ENCODE measurements at places on chromosomes 13 and 19. TPM values are rescaled to one million over a fixed set of nuclear protein-coding genes. Genes with fewer than 3 reads are reported as not detected.
A peak's percentile ranks its signal among the peaks of the same experiment; 100 is the strongest.

DNA sequence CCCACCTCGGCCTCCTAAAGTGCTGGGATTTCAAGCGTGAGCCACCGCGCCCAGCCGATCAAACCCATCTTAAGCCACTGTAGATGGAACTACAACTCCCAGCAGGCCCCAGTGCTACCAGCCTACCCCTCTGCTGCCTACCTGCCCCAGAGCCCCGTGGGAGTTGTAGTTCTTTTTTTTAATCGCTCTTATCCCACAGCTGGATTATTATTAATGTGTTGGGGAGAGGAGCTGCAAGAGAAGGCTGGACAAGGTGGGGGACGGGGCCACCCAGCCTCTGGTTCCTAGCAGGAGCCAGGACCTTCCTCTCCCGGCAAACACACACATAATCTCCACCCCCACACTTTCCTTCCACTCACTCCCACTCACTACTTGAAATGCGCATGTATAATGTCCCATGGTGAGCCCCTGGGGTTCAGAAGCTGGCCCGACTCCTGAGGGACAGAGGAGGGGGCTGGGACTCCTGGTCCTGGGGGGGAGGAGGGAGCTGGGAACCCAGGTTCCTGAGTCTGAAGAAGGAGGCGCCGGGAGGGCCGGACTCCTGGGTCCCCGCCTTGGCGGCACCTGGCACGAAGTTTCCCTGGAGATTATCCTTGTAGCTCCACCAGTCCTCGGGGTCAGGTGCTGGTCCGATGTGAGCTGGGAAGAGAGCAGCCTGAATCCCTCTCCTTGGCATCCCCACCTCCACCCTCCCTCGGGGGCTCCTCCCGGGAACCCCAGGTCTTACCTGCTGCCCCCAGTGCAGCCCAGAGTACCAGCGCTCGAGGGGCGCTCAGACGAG, 958 bp downstream of the CA11 start:
- DNase-seq, result no peak

RFXAP gene
- polyA plus RNA-seq, result 14.5 TPM

DNA sequence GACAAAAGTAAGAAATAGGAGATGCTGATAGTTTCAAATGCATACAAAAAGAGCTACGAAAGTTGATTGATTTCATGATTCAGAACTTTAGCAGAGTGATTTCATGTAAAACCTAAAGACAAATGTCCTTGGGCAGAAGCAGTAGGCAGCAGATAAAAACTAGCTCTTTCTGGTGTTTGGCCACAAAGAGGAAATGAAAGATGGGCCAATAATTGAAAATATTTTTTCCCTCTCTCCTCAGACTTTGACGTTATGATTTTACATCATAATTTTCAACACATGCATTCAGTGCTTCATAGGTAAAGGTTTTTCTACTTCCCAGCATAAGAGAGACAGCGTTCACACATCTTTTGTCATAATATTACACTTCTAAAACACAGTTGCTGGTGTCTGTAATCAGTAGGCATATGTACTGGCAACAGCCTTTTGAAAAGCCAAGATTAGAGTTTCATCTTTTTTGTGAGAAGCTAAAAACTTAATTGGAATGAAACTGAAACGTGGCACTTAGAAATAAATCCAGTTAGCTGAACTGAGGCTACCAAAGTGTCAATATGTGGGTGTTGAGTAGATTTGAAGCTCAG, 9.3 kb downstream of the SCEL start:
- no peak for DNase-seq

CCL25 gene
- 0.29 TPM for polyA plus RNA-seq

DNA sequence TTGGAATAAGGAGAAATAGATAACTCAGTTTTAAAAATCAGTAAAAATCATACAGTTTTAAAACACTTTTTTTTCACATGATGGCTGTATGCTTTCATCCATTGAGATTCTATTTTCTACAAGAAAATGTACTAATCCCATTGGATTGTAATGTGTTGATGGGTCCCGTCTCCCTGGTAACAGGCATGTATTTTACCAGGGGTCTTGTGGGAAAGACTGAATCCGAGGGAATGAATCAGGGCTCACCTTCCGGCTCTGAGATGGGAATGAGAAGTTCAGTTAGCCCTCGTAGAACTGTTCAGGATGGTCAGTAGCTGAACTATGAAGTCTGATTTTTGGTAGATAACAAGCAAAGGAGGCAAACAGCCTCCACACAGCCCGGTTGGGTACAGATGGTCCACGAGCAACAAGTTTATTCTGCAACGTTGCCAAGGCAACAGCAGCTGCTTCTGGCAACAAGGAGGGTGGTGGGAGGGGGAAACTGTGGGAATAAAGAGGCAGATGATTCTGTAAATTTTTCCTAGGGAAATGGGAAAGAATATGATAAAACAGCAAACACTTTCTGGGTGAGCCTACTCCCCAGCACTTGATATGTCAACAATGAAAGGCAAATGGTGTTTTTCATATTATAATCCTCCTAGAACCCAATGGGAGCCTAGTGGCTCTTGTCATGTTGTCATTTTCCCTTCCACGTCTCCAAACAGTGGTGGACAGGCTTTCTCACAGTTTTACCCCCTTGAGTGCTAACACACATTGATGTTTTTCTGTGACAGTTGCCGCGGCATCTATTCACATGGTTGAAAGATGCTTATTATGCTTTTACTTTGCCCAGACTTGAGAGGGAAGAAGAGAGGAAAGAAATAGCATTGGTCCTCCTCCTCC, 12.4 kb upstream of the SIAH3 start:
- no peak for DNase-seq

SULT2B1 gene
- polyA plus RNA-seq, result 0.10 TPM

LILRA5 gene
- 0.76 TPM for polyA plus RNA-seq

DNA sequence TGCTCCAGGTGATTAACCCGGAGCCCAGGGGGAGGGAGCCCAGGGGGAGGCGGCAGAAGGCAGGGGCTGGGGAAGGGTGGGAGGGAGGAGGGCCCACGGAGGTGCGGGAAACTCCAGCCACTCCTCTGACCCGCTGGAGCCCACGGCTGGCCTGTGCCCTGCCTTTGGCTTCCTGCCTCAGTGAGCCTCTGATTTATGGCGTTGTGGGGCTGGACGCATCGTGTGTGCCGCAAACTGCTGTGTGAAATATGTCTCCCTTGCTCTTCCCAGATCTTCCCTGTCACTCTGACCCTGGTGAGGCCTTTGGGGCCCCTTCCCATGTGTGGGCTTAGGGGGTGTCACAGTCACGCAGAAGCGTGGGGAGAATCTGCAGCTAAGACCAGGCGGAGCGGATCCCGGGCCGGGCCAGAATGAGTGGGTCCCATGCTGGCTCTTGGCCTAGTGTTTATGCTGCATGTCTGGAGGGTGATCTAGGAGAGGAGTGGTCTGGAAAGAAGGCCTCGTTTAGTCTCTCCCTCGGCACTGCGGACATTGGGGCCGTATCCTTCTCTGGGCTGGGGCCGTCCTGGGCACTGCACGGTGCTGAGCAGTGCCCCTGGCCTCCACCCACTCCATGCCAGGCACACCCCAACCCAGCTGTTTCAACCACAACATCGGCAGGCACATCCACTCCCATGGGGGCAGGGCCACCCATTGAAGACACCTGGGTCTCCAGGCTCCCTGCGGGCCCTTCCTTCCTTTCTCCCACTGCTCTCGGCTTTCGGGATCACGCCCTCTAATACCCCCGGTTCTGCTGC, 123.0 kb downstream of the KDM4B start:
- DNase-seq, result peak; percentile 31

NPAS1 gene
- polyA plus RNA-seq, result 1.3 TPM

GRCh38 chr19:16778796-16779411, 50.3 kb upstream of the SIN3B start:
- DNase-seq, result no peak

DNA sequence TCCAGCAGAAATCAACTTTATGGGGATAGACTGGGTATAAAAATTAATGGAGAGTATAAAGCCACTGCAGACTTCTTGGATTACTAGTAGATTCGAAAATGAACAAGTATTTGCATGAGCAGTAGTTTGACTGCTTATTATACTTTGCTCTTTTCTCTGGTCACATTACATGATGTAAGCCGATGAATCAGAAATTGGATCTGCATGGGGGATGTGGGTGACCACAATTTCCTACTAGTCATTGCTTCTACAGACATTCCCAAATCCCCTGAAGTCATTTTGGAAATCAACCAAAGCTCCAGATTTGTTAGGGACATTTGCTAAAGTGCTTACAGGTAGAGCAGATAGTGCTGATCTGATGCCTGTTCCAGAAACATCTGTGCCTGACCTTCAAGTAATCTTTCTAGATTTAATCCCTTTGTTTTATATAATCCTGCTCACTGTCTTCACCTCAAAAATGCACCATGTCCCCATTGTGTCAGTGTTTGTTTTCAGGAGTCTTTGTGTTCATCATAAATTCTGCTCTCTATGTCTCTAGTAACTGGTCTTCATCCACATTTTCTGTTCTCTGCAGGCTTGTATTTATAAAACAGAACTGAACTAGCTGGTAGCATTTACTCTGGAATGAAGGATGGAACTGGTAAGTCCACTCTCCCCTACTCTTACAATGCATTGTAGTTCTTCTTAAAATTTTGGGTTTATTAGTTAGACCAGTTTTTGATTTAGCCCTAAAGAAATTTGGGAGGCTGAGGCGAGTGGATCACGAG, 201.5 kb upstream of the CSNK1A1L start:
- DNase-seq, result no peak

LPAR2 gene
- polyA plus RNA-seq, result 21.6 TPM

- no peak for DNase-seq
These were observed 9.7 kb downstream of the PRKACA start for GRCh38 chr19:14107581-14108461.

LGALS4 gene
- polyA plus RNA-seq, result 0.89 TPM

GRCh38 chr19:13538601-13539253, 32.4 kb upstream of the CACNA1A start:
- DNase-seq, result no peak

DNA sequence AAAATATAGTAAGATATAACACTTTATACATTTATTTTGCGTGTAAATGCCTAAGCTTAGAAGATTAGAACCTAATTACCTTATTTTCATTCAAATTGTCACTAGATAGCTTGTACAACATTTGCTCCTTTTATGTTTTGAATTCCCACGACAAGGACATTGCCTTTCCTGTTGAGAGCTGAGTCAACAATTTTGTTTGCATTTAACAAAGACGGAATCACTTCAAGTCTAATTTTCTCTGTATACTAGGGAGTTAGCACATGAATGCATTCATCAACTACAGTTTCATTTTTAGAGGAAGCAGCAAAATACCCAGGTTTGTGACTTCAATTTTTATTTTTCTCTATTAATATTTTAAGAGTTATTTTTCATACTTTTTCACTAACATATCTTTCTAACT, 48.7 kb upstream of the PCCA start:
- no peak for DNase-seq

KIR3DL1 gene
- not detected for polyA plus RNA-seq

GRCh38 chr19:16465239-16465638, 6.5 kb downstream of the EPS15L1 start:
- DNase-seq, result no peak

DNA sequence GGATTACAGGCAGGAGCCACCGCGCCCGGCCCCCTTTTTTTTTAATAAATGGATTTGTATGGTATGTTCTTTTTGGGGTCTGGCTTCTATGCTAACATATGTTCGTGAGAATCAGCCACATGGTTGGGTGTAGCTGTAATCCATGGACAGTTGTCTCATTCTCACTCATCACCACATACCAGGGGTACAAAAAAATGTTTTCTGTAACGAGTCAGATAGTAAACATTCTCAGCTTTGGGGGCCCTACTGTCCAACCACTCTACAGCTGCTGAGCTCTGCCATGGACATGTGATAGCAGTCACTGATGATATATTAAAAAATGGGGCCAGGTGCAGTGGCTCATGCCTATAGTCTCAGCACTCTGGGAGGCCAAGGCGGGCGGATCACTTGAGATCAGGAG, 5.1 kb upstream of the RETN start:
- DNase-seq, result no peak

TTC9B gene
- not detected for polyA plus RNA-seq

DNA sequence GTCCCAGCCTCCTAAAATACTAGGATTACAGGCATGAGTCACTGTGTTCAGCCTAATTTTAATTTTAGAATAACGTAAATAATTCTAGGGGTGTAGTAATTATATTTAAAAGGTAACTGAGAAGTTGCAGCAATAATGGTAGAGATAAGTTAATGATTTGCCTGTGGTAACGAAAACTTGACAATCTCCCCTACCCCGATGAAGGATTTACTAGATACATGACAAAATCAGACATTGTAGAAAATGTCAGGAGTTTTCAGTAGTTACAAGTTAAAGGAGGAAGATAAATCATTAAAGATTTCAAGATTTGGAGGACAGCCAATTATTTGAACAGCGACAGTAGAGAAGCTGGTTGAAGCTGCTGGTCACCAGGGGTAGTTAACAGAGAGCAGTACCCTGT, 652.2 kb upstream of the PCDH20 start:
- no peak for DNase-seq

TMEM255B gene
- 5.6 TPM for polyA plus RNA-seq

- no peak for DNase-seq
These were observed 151.4 kb downstream of the PCCA start for GRCh38 chr13:100240109-100240779.

GRCh38 chr19:48190288-48190884, 19.9 kb downstream of the ZSWIM9 start:
- no peak for DNase-seq

GRCh38 chr19:19873381-19873780, 7.7 kb downstream of the ZNF253 start:
- DNase-seq, result no peak

- no peak for DNase-seq
These were observed 8.4 kb downstream of the IGFL3 start for GRCh38 chr19:46116121-46116520.

DNA sequence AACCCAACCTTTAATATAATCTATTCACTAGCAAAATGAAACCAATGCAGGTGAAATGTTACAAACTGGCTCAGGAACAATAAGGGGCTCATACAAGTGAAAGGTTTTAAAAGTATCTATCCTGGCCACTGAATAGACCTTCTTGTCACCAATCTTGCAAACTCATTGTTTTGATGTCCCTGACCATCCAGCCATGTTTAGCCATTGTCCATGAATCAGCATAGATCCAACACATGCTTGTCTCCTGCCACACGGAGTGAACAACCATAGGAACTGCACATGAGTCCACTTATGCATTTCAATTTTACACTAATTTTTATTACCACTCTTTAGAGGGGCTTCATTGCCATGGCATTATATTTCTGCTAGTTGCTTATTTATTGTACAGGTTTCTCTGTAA, 331.4 kb downstream of the GPC5 start:
- DNase-seq, result no peak

GRCh38 chr13:112756967-112757758, 67.3 kb downstream of the ATP11A start:
- no peak for DNase-seq

- no peak for DNase-seq
These were observed at the start of gene ANGPTL4 for GRCh38 chr19:8363803-8364771. Gene ANGPTL4 (plus strand): TSS chr19:8364155. CDS start chr19:8364322, 167 bp downstream.

- DNase-seq, result peak; percentile 31
These were observed 52.0 kb downstream of the TDRD3 start for GRCh38 chr13:60448907-60449510.

- no peak for DNase-seq
These were observed 754.0 kb downstream of the DIAPH3 start for GRCh38 chr13:59409634-59410200.

SLC1A5 gene
- 50.1 TPM for polyA plus RNA-seq

DNA sequence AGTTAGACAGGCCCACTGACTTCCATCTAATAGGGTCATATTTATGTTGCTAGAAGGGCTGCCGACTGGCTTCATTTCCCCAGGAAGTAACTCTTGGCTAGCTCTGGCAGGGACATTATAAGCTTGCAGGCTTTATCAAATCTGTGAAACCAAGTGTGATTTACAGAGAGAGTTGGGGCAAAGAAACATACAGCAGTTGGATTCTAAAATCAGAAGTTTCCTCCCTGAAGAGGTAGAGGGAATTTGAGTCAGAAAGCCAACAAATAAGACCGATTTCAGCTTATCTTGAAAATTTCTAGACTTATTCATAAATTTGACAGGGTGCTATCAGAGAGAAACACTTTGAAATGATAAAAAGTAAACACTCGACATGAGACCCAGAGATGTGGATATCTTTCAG, 407.8 kb downstream of the OLFM4 start:
- no peak for DNase-seq

All from left renal pelvis (tissue), 4 donors.